ENCODE measurements at places on chromosomes 4 and X.

DNA sequence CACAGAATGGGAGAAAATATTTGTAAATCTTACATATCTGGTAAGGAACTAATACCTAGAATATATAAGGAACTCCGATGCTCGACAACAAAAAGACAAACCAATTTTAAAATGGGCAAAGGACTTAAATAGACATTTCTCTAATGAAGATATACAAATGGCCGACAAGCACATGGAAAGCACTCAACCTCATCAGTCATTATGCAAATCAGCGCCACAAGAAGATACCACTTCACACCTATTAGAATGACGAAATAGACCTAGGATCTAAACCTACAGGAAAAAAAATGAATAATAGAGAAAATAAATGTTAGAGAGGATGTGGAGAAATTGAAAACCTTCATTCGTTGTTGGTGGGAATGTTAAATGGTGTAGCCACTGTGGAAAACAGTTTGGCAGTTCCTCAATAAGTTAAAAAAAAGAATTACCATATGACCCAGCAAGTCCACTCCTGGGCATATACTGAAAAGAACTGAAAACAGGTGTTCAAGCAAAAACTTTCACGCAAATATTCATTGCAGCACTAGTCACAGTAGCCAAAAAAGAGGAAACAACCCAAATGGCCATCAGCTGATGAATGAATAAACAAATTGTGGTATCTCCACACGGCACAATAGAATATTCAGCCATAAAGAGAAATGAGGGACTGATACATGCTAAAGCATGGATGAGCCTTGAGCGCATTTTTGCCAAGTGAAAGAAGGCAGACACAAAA is 57.3 kb upstream of the WDR19 start:
- no peak for DNase-seq

- no peak for DNase-seq
Measured at GRCh38 chr4:108890484-108890881, 127.6 kb upstream of the ETNPPL start.

DNA sequence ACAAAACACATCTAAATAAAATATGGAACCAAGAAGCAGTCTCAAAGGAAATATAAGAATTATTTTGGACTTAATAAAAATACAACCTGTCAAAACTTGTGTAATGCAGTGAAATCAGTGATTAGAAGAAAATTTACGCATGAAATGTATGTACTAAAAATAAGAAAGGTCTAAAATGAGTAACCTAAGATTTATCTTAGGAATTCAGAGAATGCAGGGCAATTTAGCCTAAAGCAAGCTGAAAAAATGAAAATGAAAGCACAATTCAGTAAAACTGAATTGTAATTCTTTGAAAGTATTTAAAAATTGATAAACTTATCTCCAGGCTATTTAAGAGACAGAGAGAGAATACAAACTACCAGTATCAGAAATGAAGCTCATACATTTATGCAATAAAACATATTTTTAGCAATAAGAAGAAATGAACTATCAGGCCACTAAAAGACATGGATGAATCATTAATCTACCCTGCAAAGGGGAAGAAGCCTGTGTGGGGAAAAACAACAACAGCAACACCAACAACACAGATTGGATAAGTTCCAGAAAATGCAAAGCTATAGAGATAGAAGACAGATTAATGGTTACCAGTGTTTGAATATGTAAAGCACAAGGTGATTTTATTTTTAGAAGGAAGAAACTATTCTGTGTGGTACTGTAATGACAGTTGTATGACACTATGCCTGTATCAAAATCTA is 442.0 kb upstream of the ADGRL3 start:
- no peak for DNase-seq

DNA sequence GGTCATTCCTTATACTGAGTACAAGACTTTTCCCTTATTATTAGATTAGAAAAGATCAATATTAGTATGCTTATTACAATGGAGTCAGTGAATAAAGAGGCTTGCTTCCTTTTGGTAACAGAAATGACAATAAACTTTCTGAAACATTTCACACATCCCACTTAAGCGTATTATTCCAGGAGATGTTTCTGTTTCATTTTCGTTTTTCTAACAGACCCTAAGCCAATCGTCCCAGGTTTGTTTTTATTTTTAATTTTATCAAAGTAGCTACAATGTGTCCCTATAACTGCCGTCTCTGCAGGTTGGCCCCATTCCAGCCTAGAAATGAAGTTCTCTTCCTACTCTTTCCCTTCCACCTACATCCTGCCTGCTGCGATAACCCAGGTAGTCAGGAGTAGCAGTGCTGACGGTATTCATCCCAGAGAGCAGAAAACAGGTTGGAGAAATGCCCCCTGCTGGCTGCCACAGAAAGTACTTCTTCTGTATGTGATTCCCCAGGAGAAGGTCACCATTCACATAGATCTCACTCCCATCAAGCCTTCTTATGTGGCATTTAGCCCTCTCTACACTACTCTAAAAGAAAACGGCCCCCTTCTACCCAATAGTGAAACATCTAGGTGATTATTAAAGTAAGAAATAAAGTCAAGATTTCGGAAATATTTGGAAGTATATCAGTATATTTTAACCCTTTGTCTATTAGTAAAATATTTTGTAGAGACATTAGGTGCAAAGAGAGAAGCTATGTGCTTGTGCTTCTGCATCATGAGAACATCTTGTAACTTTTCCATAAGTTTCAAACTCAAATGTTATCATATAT is 40.4 kb downstream of the ENPEP start:
- DNase-seq = peak; percentile 61

- no peak for DNase-seq
Measured at GRCh38 chr4:16775411-16776154, 122.9 kb downstream of the LDB2 start.

GRCh38 chr4:16384576-16384975 is 158.3 kb upstream of the TAPT1 start:
- DNase-seq = no peak

DNA sequence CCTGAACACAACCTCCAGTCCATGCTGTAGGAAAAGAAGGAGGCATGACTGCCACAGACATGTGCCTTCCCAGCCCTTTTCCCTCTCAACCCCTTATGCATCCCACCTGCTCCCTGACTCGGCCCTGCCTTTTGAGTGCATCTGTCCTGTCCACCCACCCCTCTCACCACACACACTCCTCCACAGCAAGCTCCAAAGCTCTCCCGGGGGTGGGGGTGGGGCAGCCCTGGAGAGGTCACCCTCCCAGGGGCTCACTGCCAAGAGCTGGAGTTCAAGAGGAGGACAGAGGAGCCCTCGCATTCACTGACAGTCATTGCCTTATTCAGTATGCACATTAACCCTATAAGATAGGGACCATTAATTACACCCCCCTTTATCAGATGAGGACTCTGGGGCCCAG is 46.6 kb upstream of the MAMLD1 start:
- DNase-seq = no peak

- DNase-seq = no peak
Measured at GRCh38 chrX:103461156-103461555, 58.1 kb downstream of the RAB40A start.

DNA sequence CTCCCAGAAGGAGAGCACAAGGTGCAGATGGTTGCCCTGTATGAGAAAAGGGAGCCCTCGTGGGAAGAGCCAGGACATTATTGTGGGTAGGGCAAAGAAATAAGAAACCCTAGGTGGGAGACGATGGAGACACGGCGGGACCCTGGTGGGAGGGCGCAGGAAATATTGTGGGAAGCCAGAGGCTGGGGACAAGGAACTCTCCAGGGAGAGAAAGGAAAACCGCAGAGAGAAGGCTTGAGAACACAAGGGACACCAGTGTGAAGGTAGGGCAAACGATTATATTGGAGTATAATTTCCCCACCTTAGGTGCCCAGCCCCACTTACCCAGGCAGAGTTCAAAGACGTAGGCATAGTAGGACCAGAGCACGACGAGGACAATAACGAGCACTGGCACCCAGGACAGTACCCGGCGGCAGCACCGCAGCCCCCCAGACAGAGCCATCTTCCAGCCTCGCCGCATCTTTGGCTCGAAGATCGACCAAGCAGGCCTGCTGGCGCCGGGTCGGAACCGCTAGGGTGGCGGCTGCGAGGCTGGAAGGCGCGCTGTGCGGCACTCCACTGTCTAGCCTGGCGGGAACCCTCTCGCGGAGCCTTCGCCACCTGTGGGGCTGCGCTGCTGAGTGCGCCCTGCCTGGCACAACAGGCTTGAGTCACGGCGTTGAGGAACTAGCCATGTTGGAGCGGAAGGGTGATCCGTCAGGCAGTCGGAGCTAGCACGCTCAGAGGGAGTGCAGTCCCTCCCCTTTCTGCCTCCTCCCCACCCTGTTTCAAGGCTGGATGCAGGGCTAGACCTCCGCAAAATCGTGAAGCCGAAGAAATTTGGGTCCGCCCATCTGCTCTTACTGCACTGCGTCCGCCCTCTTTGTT is at the start of gene ZDHHC15:
Gene ZDHHC15, minus strand, starts transcription at position 473 of the 867 bp plus-strand sequence. Its CDS starts 13 bp downstream, at position 460.
- DNase-seq = peak; percentile 2

- peak; percentile 19 for DNase-seq
Measured at GRCh38 chr4:101791182-101791558, 640 bp downstream of the BANK1 start.

DNA sequence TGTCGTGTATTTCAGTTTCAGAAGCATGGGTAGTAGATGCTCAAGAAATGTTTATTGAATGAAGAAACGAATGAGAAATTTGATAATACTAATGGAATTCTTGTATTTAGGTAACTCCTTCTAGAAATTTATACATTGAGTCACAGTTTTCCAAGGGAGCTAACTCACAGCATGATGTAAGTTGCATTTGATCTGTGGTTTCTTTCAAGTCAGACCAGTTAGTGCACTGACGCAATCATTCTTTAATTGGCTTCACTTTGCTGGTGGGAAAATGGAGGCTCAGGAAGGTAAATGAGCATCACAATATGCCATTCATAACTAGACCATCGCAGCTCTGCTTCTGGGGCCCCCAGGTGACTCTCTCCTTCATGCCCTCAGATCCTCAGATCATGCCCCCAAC is 17.3 kb upstream of the CWH43 start:
- DNase-seq = peak; percentile 73

DNA sequence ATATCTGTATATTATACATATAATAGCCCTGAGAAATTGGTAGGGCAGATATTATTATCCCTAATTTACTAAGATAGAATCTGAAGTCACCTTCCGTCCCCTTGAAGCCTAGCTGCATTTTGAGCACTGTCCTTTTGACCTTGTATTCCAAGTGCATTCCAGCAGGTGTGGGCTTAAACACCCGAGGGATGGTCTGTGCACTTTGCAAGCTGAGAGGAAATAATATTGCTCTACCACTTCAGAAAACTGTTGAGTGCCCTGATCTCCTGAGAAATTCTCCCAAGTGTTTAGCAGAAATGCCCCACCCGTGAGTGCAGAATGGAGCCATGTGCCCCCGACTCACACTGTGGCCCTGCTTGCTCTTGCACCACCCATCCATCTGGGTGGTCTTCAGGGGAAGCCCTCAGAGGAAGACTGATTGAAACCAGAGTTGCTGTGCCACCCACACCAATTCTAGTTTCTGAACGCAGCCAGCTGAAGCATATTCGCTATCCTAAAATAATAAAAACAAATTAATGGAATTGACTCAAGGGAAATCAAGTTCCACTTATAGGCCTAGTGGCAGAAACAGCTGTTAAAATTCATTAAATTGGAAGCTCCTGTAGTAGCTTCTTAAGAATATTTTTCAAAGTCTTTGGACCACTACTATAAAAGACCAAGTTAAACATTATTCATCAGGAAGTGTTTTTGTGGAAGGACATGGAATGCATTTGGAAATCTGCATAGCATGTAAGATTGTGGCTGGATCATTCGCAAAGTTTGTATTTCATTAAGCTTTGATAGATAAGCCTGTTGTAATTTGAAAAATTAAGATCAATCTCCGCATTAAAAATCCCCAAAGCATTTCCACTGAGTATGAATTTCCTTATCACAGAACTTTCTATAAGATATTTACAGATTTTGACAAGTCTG is 41.3 kb upstream of the PRKG2 start:
- no peak for DNase-seq

GRCh38 chr4:4387531-4388310 is 819 bp downstream of the NSG1 start:
- no peak for DNase-seq

Measured in NB4 (cell line).